ENCODE measurements at places on chromosomes 7 and 10.

GRCh38 chr10:95487994-95488393 is 73.2 kb downstream of the SORBS1 start:
- no peak for ATAC-seq

DNA sequence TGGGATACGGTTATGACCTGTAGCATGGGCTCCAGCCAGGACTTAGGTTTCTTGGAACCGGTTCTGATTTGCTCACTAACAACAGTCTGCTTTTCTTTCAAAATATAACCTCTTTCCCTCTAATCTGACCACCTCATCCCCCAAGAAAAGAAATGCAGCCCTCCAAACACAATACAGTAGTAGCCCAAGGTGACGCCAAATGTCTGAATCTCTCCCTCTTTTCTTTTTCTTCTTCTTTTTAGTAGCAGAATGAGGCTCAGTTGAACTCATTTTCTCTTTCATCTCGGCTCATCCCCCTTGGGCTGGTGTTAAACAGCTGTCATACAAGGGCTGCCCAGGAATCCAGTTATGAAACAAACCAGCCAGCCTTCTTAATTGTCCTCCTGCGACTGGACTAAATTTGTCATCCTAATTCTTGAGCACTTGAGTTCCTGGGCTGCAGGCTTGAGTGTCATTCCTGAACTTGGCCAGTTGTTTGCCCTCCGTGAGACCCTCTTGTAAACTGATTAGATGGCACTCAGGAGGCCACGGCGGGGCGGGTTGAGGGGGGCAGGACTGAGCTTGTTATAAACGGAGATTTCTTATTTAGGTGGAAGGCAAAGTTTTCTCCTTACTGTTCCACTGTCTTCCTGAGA is 94.8 kb downstream of the SORCS3 start:
- ATAC-seq: no peak

- peak; percentile 52 for ATAC-seq
Measured at GRCh38 chr7:29989257-29989995, at the start of gene SCRN1. Gene SCRN1, minus strand, starts transcription at chr7:29989801. Its CDS starts 20,734 bp downstream, at chr7:29969067.

- ATAC-seq: peak; percentile 96
Measured at GRCh38 chr10:124035928-124036558, 57.4 kb downstream of the CHST15 start.
